AG09319 (cell line): ENCODE measurements at places on chromosomes 11 and 22.

DNA sequence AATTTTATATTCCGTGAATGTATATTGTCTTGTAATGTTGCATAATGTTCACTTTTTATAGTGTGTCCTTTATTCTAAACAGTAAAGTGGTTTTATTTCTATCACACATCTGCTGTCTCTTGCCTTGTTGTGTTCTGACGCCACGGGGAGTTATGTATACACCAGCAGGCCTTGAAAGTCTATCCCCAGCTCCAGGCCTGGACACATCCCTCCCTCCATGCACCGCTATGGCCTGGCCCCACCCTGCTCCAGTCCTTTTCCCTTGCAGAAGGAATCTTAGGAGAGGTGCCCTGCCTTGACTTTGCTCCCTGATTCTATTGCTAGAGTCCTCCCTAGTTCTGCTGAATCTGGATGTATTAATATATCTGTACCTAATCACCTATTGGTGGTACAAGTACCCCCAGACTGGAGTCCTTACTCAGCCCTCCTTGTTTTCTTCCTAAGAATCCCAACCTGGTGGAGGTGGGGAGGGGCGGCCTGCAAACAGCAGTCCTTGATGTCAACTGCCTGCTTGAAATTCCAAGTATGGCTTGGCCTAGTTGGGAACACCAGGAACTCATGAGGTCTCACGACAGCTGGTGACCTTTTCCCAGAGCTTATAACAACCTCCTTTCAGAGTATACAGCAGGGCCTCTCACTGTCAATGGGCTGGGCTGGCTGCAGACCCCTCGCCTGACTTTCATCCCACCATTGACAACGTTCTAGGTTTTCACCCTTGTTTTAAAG, 61.6 kb downstream of the TIMP3 start:
- no peak for DNase-seq

DNA sequence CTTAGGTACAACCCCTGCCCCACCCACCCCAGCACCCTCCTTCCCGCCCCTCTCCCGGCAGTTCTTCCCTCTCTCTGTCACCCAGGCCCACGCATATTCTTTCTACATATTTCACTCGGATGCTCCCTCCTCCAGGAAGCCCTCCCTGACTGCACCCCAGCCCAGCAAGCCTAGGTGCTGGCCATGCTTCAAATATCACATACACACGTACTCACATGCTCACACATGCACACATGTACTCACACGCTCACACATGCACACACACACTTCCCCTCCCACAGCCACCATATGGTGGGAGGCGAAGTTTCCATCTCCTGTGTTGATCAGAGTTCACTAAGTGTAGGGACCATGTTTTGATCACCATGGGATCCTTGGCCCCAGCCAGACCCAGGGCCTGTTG, 90.4 kb downstream of the WNT7B start:
- DNase-seq: no peak

DNA sequence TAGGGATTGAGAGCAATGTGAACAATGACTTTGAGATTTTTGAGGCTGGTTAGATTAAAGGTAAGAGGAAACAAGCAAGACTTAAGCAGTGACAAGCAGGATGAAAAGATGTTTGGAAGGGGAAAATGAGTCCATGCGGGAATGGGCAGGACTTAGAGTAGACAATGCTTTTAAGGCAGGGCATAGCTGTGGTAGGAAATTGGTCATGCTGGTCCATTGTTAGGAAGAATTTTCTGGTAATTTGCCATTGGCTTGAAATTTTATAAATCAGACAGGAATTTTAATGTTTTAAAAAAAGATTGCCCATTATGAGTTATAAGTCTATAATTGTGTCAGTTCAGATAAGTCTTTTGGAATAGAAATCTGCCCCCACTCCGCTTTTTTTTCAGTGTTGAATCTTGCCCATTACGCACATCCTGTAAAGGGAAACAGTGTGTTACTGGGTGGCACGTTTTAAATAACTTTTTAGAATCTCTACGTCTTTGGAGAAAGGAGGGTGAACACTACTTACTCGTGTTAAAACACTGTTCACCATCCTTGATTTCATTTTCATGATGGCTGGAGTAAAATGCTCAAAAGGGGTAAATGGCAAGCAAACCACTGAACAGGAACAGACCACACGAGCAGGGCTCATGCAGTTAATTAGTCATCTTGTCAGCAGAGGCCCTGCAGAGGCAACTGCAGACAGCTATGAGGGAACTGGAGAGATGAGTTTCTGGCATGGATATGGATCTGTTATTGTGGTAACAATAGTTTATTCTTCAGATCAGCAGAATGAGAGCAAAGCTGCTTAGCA, 25.0 kb downstream of the SWAP70 start:
- DNase-seq: peak; percentile 35

GRCh38 chr11:15493921-15494620, 379.3 kb downstream of the INSC start:
- no peak for DNase-seq

- DNase-seq: no peak
These were observed 139.3 kb downstream of the FAM76B start for GRCh38 chr11:95650276-95650675.

GRCh38 chr11:44286268-44286880, 23.6 kb downstream of the ALX4 start:
- DNase-seq: no peak

DNA sequence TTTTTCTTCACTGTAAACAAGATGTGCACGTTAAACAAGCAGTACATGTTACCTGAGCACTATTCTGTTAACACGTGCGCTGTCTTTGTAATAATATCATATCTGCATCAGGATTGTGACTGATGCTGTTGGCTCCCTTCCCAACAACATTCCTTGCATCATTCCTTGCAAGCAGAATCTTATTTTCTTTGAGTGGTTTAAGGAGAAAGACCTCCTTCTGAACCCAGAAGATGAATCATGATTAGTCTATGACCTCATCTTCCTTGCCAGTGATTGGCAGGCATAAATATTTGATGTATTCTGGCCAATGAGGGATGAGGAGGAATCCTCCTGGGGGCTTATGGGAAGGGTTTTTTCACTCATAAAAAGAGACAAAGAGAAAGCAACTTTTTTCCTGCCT, 46.2 kb downstream of the C11orf71 start:
- no peak for DNase-seq

DNA sequence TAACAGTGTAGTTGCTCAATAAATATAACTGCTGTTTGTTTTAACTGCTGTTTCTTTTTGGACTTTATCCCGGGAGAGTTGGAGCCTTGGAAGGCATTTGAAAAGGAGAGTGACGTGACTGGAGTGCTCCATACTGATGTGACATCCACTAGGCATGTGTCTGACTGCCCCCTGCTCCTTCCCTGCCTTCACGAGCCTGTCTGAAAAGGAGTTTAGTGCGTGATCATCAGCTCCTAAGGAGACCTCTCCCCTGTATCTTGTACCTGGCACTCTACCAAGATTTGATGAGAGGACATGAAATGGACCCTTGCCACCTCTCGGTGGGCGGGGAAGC, 22.9 kb downstream of the ZBTB16 start:
- DNase-seq: no peak

- no peak for DNase-seq
These were observed 172.0 kb upstream of the CADM1 start for GRCh38 chr11:115676206-115676605.

DNA sequence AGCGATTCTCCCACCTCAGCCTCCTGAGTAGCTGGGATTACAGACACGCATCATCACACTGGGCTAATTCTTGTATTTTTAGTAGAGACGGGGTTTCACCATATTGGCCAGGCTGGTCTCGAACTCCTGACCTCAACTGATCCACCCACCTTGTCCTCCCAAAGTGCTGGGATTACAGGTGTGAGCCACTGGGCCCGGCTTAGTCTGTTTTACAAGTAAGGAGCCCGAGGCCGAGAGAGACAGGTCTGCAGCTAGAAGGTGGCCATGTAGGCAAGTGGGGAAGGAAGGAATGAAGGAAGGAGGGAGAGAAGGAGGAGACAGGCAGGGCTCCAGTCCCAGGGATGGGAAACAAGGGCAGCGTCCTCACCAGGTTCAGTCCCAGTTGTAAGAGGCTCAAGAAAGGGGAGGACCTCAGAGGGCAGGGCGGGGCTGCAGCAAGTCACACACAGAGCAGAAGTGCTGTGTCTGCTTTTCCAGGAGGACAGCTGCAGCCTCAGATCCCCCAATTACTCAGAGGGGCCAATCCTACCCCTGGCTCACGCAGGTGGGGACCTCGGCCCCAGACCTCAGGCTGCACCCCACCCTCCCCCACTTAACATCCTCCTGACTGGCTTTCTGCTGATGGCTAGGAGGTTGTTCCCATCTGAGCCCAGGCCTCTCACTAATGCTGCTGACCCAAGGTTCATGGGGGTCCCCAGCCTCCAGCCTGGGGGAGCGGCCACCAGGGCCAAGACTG, 53.8 kb upstream of the PRR5 start:
- DNase-seq: no peak

DNA sequence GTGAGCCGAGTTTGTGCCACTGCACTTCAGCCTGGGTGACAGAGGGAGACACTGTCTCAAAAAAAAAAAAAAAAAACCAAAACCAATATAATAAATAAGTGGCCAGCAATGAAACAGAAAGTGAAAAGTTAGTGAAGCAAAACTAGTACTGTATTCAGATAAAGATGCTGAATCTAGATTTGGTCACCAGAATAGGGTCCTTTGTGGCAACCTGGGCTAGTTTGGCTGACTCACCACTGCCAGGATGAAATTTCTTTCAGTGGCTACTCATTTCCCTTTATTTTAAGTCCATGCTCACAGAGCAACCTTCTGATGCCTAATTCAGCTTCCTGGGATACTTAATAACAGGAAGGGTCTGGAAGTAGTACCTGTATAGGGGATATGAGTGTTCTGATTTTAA, 26.0 kb downstream of the LIMK2 start:
- DNase-seq: no peak

DNA sequence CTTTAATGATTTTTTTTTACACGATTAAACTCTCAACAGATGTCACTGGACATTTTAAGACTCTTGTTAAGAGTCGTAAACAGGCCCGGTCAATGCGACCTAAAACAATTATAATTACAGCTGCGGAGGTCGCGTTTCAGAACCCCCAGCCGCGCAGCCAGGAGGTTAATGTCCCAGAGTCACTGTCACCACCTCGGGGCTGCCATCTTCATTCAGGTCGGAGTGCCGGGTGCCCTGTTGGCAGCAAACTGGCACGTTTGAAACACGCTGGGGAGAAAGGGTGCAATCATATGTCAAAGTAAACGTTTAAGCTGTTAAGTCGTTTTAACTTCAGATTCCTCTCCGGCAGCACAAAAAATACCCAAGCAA, 711 bp upstream of the PHF21B start:
- DNase-seq: no peak

- DNase-seq: no peak
These were observed 40.5 kb downstream of the LRRC32 start for GRCh38 chr11:76629853-76630599.

DNA sequence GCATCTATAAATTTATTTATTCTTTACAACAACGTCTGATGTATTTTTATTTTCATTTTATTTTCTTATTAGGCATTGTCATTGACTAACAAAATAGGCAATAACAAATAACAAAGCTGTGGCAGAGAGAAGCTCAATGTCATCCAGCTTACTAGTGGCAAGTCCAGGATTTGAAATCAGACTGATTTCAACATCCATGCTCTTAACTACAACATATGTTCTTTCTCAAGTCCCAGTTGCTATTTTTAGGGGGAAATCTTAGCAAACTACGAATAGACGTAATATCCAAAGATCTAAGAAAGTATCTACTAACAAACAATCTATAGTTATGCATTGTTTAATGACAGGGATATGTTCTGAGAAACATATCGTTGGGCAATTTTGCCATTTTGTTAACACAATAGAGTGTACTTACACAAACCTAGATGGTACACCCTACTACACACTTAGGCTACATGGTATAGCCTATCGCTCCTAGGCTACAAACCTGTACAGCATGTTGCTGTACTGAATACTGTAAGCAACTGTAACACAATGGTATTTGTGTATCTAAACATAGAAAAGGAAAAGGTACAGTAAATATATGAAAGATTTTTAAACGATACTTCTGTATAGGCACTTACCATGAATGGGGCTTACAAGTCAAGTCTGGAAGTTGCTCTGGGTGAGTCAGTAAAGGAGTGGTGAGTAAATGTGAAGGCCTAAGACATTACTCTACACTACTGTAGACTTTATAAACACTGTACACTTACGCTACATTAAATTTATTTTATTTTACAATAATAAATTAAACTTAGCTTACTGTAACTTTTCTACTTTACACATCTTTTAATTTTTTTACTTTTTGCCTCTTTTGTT, 151.3 kb downstream of the DLG2 start:
- no peak for DNase-seq

- DNase-seq: no peak
These were observed 2.0 kb upstream of the NRGN start for GRCh38 chr11:124737638-124738305.

DNA sequence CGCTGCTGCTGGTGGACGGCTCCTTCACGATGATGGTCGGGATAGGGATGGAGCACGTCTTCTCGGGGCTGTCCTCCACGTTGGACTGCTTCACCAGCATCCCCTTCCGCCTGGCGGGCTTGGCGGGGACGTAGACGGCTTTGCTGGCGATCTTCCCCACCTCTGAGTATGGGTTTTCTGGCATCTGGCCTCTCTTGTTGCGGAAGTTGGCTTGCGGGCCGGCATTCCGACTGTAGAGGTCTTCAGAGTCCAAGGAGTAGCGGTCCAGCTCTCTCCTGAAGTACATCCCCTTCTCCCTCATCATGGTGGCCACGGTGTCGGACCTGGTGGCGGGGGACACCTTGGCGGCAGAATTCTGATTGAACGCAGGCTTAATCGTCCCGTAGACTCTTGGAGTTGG, 88.8 kb downstream of the CTTN start:
- no peak for DNase-seq

DNA sequence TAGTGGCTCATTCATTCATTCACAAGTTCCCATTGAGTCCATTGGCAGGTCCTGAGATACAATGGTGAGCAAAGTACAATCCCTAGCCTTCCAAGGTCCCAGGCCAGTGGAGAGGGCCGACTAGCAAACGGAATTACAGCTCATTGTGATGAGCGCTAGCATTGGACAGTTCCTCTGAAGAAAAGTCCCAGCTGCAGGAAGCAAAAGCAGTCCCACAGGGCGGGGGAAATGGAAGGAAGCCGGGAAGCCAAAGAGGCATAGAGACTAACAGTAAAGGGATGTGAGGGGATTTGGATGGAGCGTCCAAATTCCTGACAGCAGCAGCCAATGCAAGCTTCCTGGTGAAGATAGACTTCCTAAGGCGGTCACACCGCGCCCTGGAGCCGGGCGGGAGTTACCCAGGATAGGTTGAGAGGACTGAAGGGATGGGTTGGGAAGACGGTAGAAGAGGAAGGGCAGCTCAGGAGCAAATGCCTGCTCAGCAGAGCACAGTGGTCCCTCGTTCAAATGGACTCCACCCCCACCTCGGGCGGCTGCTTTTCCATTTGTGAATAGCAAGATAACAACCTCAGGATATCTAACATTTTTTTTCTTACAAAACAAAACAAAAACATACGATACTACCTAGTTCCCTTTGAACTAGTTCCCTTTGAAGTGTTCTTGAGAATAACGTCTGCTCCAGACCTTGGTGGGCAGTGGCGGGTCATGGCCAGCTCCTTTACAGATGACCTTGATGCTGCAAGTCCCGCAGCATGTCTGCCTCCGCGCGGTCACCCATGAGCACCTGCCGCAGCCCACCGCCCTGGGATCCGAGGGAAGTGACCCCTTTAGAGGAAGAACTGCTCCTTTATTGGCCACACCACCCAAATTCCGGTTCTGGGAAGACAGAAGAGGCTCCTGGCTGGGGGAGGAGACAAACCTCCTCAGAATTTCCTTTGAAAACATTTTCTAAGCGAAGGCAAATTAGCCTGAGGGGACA, 132.9 kb downstream of the RASSF10 start:
- DNase-seq: no peak
